ENCODE measurements at places on chromosomes 1 and 21. TPM values are rescaled to one million over a fixed set of nuclear protein-coding genes. Genes with fewer than 3 reads are reported as not detected.

- no peak for DNase-seq
These were observed 369 bp upstream of the ZYG11B start for GRCh38 chr1:52725903-52726264.

DNA sequence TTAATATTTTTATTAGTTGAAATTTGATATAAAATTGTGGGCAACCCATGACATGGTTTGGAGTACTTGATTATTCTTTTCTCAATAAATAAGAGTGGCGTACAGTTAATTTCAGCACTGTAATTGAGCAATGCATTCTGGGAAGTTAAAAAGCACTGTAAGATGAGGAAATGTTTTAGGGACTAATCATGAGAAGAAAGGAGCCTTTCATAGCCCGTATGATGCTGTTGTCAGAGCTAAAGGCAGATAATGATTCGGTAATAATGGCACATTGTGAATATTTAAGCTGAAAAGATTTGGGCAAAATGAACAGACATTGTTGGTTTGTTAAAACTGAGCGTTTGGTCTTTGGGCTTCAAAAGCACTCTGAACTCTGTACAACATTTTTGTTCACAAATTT is 139.3 kb downstream of the NFIA start:
- DNase-seq: no peak

DNA sequence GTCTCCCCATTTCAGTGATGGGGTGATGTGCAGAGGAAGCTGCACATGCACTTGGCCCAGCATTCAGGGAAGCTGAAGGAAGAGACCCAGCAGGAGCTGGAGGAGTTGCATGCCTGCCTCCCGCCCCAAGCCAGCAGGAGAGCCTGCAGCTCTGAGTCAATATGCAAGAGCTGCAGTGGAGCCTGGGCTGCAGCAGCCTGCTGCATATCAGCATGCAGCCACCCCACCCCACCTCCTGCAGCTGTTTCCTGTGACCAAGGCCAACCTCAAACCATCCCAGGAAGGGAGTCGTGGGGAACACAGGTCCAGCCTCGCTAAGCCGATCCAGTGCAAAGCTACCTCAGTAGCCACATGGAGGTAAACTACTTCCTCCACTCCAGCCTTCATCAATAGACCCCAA is 18.9 kb downstream of the AGT start:
- DNase-seq: no peak

The KCNE2 gene
- total RNA-seq: not detected

The GPR52 gene
- not detected for total RNA-seq

DNA sequence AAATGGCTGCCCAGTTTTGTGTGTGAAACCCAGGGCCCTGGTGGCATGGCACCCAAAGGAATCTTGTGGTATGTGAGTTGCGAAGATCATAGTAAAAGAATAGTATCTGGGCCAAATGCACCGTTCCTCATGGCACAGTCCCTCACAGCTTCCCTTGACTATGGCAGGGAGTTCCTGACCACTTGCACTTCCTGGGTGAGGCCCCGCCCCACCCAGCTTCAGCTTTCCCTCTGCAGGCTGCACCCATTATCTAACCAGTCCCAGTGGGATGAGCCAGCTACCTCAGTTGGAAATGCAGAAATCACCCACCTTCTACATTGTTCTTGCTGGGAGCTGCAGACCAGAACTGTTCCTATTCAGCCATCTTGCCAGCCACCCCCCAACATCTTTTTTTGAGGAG is 63.0 kb downstream of the SLC5A9 start:
- DNase-seq: no peak

GRCh38 chr1:39500862-39501389 is 9.5 kb downstream of the BMP8A start:
- no peak for DNase-seq
